Cerebellar nuclear complex (tissue), 1 donor: ENCODE measurements at places on chromosomes 11 and 22.

DNA sequence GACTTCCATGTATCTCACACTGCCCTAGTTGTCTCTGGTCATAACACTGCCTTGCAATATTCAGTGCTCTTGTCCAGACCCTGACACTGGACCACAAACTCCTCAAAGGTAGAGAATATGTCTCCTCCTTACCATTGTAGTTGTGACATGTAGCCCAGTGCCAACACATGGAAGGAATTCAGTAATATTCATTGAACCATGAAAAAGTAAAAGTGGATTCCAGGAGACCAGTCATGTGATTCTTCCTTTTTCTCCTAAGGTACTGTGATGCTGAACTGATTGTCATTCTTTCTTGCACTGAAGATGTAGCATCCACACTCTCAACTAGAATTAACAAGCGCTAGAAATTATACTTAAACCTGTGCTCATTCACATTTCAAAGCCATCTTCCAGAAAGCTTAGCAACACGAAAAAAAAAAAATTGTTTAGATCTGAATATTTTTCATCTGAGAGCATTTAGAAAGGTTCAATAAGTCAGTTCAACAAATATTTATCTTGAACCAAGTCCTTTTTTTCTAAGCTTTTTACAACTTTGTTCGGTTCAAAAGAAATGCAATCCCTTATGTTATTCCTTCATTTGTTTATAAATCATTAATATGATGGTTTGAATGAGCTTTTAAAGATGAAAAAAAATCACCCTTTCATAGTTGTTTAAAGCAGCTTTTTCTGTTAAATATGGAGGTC, 224.7 kb upstream of the BLID start:
- no peak for DNase-seq

GRCh38 chr22:30191040-30191701, 55.4 kb downstream of the LIF start:
- DNase-seq, result no peak

DNA sequence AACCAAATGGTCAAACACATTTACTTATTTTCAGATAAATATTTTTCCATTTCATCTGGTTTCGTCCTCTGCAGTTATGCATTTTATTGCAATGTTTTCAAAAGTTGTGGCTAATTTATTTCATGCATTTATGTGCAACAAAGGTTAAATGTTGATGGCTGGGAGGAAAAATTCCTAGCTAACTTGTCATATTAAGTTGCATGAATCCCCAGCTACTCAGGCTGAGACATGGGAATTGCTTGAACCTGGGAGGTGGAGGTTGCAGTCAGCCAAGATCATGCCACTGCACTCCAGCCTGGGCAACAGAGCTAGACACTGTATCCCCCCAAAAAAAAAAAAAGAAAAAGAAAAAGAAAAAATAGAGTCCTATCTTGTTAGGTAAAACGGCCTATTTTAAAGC, 1862.4 kb upstream of the RAG2 start:
- DNase-seq, result no peak

DNA sequence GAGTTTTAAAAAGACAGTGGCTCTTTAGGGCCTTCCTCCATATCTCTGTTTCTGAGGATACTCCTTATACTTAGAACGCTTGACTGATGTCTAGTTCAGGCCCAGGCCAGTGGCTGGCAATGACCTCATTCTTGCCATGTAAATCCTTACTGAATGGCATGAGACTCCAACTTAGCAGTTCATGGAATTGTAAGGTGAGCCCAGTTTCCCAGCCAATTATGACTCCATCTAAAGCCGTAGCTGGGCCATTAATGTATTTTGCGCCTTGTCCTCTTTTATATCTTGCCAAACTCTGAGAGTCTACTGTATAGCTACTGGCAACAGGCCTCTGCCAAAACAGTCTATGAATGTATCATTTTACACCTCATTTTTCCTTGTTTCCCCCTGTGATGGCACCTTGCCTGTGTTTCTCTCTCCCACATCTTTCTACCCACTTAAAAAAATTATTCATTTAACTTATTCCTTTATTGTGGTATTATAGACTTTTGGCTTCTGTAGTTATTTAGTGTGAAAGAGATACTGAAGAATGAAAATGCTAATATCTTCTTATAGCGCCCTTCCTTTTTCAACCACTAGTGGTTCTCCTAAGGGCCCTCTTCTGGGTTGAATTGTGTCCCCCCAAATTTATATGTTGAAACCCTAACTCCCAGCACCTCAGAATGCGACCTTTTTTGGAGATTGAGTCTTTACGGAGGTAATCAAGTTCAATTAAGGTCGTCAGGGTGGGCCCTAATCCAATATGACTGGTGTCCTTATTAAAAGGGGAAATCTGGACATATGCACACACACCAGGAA, 67.4 kb downstream of the ZNRF3 start:
- DNase-seq, result no peak

DNA sequence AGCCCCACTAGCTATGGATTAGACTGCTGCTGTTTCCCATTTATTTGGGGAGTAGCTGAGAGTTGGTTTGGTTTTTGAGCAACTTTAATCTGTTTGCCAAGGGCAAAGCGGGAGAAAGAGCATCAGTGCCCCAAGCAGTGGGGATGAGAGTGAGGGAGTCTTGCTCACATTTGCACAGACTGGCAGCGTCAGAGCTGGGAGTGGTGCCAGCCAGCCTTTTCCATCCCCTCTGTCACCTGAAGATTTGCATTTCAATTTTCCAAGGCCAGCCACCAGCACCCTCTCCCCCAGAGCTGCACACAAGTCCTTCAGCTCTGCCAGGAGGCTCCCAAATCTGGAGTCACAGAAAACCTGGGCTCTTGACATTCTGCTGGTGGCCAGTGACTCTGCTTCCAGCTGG, 21.0 kb upstream of the UVRAG start:
- no peak for DNase-seq

- no peak for DNase-seq
Measured at GRCh38 chr11:93686812-93687211, 25.3 kb downstream of the CEP295 start.
